ENCODE measurements at places on chromosomes 2 and 18.
A peak's percentile ranks its signal among the peaks of the same experiment; 100 is the strongest.

DNA sequence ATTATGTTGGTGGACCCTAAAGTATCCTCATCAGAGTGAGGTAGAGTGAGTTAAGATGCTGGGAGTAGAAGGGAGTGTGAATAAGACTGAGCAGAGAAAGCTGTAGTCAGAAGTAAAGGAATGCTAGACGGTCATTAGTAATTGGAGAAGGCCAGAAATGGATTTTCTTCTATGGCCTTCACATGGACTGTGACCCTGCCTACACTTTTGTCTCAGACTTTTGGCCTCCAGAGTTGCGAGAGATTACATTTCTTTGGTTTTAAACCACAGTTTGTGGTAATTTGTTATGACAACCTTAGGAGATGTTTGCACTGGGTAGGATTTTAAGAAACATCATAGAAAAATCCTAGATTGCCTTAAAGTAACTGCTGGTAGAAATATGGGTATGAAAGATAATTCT lies 1267.7 kb upstream of the TMEFF2 start:
- no peak for DNase-seq

GRCh38 chr2:130887643-130888042 lies 50.9 kb downstream of the ARHGEF4 start:
- DNase-seq, result no peak

DNA sequence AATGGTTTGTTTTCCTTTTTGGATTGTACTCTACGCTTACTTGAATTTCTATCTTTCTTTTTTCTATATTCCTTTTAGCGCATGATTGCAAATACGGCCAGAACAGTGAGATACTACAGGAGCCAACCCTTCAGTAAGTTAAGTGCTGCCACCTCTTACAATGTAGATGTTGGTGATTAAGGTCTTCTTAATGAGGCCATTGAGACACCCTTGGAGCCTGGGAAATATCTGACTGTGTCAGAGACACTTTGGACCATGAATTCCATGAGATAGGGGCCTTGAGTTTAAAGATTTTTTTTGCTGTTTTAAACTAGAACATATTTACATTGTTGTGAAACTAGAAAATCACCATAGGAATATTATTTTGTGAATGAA lies 27.1 kb upstream of the MAP3K20 start:
- DNase-seq, result no peak

DNA sequence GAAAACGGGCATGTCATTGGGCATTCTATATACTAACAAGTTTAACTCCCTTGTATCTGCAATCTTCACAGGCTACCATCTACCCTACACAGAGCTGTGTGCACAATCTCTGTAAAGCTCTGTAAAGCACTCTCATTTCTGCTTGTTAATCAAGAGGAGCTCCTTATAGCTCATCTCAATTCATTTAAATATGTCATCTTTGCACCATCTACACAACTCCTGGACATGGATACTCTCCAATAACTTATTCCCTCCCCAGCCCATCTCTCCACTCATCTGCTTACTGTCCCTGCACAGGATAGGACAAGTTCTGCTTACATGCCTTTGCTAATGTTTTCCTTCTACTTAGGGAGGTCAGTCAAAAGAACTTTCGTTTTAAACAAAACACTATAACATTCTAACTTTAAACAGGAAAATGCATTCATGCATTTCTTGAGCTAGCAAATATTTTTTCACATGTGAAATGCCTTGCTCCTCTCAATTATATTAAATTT lies 61.4 kb downstream of the DPP4 start:
- DNase-seq, result no peak

GRCh38 chr2:66543257-66543767 lies 108.4 kb downstream of the MEIS1 start:
- DNase-seq, result no peak

DNA sequence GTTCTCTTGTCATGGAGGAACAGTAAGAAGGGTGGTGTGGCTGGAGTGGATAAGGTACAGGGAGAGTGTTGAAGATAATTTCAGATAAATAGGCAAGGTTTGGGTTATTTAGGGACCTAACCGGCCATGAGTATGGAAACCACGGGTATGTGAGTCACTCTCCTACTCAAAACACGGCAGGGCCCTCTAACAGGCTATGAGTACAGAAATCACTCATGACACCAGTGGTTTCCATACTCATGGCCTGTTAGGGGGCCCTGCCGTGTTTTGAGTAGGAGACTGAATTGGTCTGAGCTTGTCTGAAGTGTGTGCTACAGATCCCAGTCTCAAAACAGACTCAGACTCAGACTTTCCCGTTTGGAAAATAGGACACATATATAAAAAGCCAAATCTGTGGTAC lies 428.4 kb upstream of the HNMT start:
- DNase-seq, result no peak

GRCh38 chr18:2612996-2613395 lies 41.6 kb downstream of the NDC80 start:
- no peak for DNase-seq

GRCh38 chr18:12057419-12058039 lies 36.1 kb upstream of the ANKRD62 start:
- no peak for DNase-seq

GRCh38 chr2:234751275-234751973 lies 200.4 kb upstream of the SH3BP4 start:
- no peak for DNase-seq

DNA sequence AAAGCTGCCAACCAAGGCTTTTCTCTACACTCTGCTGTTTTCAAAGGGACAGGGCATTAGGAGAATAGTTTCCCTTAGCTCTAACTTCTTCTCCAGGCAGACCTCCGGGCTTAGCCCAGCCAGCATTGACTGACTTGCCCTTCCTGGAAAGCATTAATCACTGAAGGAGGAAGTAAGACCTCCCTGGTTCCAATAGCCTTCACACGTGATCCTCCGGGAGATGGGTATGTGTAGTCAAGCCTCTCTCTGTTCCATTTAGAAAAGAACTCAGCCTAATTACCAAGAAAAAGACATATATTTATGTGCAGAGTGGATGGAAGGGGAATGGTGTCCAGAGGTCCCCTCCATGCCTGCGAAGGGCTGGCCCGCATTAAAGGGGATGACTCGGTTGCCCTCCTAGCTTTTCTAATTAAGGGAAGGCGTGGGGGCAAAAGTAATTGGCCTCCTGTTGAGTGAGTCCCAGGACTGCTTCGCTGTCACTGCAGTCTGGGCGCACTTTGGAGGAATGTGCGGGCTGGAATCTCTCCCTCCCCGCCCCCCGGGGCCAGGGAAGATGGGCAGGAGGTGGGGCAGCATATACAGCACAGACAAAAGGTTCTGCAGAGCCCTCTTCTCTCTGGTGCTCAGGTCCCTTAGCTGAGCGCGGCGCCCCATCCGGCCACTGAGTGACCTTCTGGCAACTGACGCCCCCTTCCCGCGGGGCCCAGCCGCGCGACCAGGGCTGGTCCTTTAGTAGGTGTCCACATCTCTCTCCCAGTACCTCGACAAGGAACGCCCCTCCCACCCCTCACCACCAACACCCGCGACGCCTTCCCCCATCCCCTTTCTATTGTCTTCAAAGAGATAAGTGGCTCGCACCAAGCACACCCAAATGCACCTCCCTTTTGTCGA lies 686.0 kb downstream of the NRXN1 start:
- DNase-seq, result peak; percentile 20

GRCh38 chr2:201176081-201176481 lies 6.9 kb upstream of the CASP10 start:
- no peak for DNase-seq

- no peak for DNase-seq
Measured at GRCh38 chr2:3487028-3487425, 32.3 kb downstream of the ADI1 start.

DNA sequence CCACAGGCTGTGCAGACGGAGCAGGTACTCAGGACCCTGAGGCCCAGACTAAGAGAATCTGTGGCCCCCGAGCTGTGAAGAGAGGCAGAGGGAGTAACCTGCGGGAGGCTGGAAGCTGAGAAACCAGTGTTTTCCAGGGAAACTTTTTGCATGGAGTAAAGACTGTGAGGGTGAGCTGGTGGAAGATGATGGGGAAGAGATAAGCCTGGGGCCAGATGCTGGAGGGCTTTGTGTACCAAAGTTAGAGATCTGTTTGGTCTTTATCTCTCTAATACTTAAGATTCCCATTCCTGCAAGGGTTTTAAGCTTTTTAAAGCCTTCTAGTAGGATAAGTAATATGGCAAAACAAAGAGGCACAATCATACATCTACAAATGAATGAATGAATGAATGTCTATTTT lies 43.7 kb upstream of the MEX3C start:
- no peak for DNase-seq

GRCh38 chr2:134327367-134327766 lies 73.5 kb downstream of the MGAT5 start:
- no peak for DNase-seq

GRCh38 chr2:129753261-129753660 lies 226.2 kb upstream of the RAB6C start:
- DNase-seq, result no peak

GRCh38 chr18:38406607-38407006 lies 841.0 kb upstream of the CELF4 start:
- DNase-seq, result no peak

DNA sequence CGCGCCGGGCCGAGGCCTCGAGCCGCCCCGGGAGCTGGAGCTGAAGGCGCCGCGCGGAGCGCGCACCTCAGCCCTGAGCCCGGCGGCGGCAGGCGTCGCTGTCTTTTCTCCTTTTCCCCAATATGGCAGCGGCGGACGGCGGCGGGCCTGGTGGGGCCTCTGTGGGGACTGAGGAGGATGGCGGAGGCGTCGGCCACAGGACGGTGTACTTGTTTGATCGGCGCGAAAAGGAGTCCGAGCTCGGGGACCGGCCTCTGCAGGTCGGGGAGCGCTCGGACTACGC lies 369 bp downstream of the SMCHD1 start:
- DNase-seq, result no peak

GRCh38 chr2:219525533-219526232 lies 11.4 kb downstream of the ASIC4 start:
- no peak for DNase-seq

DNA sequence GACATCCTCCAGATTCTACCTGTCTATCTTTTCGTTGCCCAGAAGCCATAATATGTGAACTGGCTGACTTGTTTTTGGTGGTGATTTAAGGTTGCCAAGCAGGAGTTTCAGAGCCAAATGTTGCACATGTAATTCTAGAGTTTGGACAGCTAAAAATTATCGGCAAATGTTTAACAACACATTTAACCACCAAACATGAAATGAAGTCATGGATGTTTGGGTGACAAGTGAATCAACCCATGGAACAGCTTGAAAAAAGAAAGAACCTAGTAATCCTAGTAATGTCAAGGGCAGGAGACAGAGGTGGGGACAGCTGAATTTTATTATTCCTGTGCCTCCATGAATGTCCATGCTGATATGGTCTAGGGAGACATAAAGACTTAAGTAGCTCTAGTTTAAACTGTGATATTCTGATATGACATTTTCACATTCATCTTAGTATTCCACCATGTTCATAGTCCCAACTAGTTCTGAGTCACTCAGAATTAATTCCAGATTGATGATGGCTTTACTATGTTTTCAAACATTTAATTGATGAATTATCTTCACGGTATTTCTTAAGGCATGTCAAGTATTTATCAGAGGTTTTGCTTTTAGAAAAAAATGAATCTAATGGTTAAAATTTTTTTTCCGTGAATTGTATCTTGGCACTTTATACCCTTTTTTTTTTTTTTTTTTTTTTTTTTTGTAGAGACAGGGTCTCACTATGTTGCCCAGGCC lies 101.7 kb downstream of the SOCS6 start:
- no peak for DNase-seq

DNA sequence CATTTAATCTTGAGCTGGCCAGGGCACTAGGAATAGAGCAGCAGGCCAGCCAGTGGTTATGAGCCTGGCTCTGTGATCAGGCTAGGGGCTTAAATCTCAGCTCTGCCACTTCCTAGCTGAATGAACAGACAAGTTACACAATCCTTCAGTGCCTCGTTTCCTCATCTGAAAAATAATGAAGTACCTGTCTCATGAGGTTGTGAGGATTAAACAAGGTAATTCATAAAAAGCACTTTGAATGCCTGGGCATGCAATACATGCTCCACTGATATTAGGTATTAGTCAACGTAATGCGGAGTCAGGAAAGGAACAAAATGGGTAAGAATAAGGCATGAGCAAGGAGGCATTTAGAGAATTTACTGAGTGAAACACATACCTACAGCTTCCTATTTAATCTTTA lies 100.2 kb downstream of the CCBE1 start:
- no peak for DNase-seq

DNA sequence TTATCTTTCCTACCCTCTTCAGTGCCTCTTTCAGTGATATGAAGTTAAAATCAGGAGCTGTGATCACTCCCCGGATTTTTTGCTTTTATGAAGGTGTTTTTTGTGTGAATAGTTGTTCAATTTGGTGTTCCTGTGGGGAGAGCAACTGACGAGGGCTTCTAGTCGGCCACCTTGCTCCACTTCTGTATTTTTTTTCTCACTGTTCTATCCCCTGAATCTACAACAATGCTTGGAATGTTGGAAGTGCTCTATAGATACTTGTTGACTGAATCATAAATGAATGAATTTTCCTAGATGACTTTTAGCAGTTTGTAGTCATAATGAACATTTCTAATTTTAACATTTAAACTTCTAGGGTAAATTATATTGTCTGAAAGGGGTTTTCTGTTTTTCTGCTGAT lies 247.3 kb downstream of the ZNF385B start:
- DNase-seq, result no peak

DNA sequence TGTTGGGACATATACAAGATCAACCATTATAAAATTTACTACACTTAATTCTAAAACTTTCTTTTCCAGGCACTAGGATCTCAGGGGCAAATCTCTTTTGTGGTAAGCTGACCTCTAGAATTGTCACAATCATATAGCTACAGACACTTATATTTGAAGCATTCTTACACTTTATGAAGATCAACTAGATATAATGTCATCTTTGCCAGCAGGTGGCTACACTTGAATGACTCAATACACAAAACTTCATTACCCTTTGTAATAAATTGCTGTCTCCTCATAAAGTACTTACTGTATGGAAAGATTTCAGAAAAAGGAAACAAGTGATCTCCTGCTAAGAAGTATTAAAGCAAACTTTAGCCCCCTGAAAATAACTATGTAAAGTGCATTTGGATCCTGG lies 77.8 kb downstream of the RDH14 start:
- DNase-seq, result no peak

DNA sequence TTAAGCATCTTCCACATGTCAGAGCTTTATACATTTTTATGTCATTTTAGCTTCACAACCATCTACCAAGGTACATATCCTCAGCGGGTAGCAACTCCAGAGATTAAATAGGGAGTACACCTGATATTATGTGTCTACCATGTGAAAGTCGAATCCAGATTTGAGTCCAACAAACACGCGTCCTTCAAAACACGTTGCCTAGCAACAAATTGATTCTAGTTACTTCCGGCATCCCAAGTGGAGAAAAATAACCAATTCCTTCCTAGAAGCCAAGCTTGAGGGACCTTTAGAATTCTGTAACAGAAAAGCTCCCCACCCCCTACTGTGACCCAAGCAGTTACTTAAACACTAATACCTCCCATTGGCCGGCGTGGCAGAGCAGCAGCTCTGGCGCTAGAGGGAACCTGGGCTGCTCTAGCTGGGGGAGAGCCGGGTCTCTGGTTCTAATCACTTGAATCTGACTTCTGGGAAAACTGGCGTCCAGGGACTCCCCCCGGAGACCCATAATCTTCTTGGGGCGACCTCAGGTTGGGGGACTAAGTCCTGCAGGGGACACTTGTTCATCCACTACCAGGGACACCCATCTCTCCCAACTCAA lies at the start of gene ERICH2:
TSS of gene ERICH2 (plus strand) at position 371 of the 598 bp plus-strand sequence. CDS start 304 bp downstream, outside the sequence.
- peak; percentile 57 for DNase-seq
